ENCODE measurements at places on chromosomes 5 and 9.

DNA sequence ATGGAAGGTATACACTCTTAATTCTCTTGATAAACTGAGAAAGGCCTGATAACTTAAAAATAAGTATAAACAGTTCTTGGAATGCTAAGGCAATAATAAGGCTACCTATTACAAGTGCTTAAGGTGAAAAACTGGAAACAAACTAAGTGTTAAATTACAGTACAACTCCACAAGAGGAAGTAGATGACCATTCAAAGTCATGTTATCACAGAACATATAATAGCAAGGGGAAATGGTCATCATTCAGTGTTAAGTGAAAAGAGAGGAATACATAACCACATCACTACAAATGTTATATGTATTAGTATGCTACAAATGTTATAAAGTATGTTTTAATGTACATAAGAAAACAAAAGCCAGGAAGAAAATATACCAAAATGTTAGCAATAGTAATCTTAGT, 135.9 kb downstream of the CCDC192 start:
- H3K27ac ChIP-seq: no peak overlapping the region
- no peak overlapping the region for H3K4me3 ChIP-seq
- no peaks in the 10 kb centered on the region for H3K27me3 ChIP-seq

DNA sequence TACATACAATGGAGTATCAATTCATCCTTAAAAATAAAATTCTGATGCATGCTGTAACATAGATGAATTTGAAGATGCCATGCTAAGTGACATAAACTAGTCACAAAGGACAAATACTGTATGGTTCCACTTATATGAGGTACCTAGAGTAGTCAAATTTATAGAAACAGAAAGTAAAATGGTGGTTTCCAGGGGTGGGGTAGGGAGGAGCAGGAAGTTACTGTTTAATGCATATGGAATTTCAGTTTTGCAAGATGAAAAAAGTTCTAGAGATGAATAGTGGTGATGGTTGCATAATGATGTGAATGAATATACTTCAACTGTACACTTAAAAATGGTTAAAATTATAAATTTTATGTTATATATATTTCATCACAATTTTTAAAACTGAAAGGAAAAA, 57.3 kb upstream of the FNIP1 start:
- H3K4me1 ChIP-seq: no peaks in the 10 kb centered on the region
- H3K36me3 ChIP-seq: no peaks in the 10 kb centered on the region
- DNase-seq: no peak
- H3K4me3 ChIP-seq: no peak overlapping the region
- H3K27ac ChIP-seq: peak overlapping the region; percentile 25
- peaks cover 3% of the 10 kb centered on the region for H3K27me3 ChIP-seq

- H3K4me3 ChIP-seq: no peak overlapping the region
- H3K27ac ChIP-seq: no peak overlapping the region
- no peak for DNase-seq
- no peaks in the 10 kb centered on the region for H3K4me1 ChIP-seq
- H3K27me3 ChIP-seq: peaks cover 2% of the 10 kb centered on the region
These were observed 252.7 kb downstream of the CEMIP2 start for GRCh38 chr9:71515626-71516025.

DNA sequence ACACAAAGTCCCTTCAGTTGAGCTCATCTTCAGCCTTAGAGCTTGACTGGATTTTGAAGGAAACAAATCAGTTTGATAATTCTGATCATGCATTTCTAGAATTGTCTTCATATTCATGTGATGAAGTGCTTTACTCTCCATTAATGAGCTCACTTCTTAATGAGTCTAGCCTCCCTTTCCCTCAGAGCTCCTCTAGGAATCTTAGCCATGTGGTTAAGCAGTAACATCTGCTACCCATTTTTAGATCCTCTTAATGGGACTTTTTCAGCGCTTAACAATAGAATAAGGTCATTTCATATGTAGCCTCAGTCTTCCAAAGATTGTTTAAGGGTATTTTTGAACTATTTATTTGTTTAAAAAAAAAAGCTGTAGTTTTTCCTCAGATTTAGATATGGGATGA, 36.9 kb upstream of the LURAP1L start:
- H3K36me3 ChIP-seq: no peaks in the 10 kb centered on the region
- no peak overlapping the region for H3K4me3 ChIP-seq
- H3K27me3 ChIP-seq: no peaks in the 10 kb centered on the region
- no peaks in the 10 kb centered on the region for H3K4me1 ChIP-seq
- DNase-seq: no peak

DNA sequence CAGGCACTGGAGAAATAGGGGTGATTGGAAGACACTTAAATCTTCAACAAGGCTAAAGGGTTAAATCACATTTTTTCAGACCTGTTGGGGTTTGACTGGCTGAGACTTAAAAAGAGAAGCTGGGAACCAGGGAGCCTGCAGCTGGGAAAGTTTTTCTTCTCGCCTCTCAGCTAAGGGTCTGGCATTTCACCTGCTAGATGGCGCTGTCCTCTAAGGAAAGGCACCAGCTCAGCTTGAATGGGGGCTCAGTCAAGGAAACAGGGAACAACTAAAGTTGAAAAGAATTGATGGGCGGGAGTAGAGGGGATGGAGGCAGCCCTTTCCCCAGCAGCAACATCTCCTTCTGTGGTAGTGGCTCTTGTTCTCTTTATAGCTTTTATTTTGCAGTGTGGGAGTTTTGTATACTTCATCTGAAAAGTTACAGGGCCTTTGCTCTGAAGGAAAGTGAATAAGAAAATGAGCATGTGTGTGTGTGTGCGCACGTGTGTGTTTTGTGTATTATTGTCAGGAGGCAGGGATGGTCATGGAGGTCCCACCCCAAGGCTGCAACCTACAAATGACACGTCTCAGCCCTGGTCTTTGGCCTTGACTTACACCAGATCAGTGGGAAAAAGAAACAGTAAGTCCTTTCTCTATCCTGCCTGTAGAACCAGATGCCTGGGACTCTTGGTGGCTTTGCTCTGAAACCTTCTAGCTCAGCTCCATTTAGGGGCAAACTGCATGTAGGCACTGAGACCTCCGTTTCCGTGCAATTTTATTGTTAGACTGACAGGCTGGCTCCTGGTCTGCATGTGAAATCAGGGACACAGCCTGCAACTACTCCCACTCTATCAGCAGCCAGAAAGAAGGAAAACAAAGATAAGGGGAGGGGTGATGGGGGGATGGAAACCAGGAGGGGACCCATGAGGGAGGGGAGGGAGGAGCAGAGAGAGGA, 316.2 kb upstream of the CLINT1 start:
- H3K4me3 ChIP-seq: no peak overlapping the region
- DNase-seq: peak; percentile 71
- H3K27ac ChIP-seq: no peak overlapping the region
- H3K27me3 ChIP-seq: no peaks in the 10 kb centered on the region
- no peaks in the 10 kb centered on the region for H3K36me3 ChIP-seq

DNA sequence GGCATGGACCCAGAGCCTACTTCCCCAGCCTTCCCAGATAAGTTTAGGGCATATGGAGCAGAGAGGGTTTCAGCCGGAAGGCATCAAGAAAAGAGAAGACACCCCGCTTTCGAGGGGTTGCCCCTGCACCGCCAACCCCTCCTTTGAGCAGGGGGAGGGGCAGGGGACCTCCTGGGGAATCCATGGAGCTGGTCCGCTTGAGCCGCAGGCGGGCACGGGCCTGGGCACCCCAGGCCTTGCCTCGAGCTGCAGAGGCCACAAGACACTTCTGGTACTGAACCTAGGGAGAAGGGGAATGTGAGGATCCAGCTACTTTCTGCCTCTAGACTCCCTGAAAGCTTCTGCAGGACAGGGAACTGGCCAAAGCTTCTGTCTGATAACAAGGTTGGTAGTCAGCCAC, 1.3 kb upstream of the SRA1 start:
- peaks cover 27% of the 10 kb centered on the region for H3K4me1 ChIP-seq
- no peak overlapping the region for H3K4me3 ChIP-seq
- H3K27ac ChIP-seq: no peak overlapping the region
- no peaks in the 10 kb centered on the region for H3K27me3 ChIP-seq
- no peak for DNase-seq

DNA sequence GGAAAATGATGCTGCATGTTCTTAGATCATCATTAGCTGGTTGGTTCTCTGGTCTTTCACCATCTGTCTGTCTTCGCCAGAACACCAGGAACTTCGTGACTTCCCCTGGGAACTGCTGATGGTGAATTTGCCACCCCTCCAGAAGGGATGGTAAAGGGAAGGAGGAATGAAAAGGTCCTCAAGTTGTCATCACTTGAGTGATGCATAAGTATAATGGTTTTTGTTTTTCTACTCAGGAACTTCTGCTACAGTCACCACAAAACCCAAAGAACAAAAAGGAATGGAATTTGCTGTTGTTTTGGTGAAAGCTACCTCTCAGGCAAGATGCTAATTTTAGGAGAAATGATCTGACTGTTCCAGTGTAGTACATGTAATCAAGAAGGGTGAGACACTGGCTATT, 328.4 kb downstream of the ARHGEF28 start:
- no peaks in the 10 kb centered on the region for H3K27me3 ChIP-seq
- no peaks in the 10 kb centered on the region for H3K36me3 ChIP-seq
- no peak for DNase-seq

DNA sequence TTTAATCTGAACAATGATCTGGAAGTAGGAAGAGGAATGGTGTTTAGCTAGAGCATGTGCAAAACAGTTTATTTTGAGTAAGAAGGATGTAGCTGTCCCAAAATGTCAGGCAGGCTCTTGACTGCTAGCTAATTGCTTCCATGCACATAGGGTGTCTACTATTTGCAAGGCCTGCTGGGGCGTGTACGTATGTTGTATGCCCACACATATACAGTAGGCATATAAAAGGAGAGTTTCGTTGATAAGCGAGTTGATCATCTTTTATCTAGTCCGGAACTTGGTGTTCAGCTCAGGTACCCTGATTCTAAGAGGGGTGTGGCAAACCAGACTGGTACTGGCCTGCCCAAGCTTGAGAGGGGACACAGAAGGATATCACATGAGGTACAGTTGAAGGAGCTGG, 177.2 kb downstream of the GOLPH3 start:
- no peaks in the 10 kb centered on the region for H3K36me3 ChIP-seq
- H3K4me3 ChIP-seq: no peak overlapping the region
- no peaks in the 10 kb centered on the region for H3K27me3 ChIP-seq
- DNase-seq: no peak

- no peaks in the 10 kb centered on the region for H3K36me3 ChIP-seq
- no peaks in the 10 kb centered on the region for H3K4me1 ChIP-seq
- H3K4me3 ChIP-seq: no peak overlapping the region
- peak overlapping the region; percentile 16 for H3K27ac ChIP-seq
These were observed 38.1 kb downstream of the BASP1 start for GRCh38 chr5:17255471-17256021.

DNA sequence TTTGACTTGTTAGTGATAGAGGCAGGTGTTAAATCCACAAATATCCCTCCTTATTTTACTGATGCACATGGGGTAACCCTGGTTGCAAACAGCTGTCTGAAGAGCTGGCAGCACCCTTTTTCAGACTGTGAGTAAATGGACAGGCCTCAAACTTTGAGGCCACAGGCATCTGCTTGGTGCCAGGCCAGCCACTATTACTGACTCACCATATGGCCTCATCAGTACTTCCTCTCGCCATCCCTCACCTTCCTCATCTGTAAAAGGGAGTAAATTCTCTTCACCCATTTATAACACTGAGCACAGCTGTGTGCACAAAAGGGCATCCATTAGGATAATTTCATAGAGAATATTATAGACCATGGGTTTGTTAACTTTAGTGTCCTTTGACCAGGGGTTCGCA, 11.9 kb upstream of the TNIP1 start:
- H3K4me3 ChIP-seq: no peak overlapping the region
- no peaks in the 10 kb centered on the region for H3K36me3 ChIP-seq
- DNase-seq: no peak
- no peaks in the 10 kb centered on the region for H3K27me3 ChIP-seq

GRCh38 chr5:8813180-8813579, 732.7 kb downstream of the SEMA5A start:
- H3K4me1 ChIP-seq: no peaks in the 10 kb centered on the region
- no peak overlapping the region for H3K4me3 ChIP-seq
- no peak for DNase-seq
- H3K36me3 ChIP-seq: no peaks in the 10 kb centered on the region

- H3K4me1 ChIP-seq: no peaks in the 10 kb centered on the region
- no peak for DNase-seq
- H3K4me3 ChIP-seq: no peak overlapping the region
- no peaks in the 10 kb centered on the region for H3K36me3 ChIP-seq
These were observed 64.1 kb upstream of the TLE1 start for GRCh38 chr9:81753436-81753835.

- peak overlapping the region; percentile 87 for H3K27ac ChIP-seq
- H3K4me1 ChIP-seq: peaks cover 62% of the 10 kb centered on the region
- no peaks in the 10 kb centered on the region for H3K27me3 ChIP-seq
- H3K36me3 ChIP-seq: no peaks in the 10 kb centered on the region
- H3K4me3 ChIP-seq: peak overlapping the region; percentile 91
These were observed 797 bp downstream of the FAM78A start for GRCh38 chr9:131275332-131276093.

DNA sequence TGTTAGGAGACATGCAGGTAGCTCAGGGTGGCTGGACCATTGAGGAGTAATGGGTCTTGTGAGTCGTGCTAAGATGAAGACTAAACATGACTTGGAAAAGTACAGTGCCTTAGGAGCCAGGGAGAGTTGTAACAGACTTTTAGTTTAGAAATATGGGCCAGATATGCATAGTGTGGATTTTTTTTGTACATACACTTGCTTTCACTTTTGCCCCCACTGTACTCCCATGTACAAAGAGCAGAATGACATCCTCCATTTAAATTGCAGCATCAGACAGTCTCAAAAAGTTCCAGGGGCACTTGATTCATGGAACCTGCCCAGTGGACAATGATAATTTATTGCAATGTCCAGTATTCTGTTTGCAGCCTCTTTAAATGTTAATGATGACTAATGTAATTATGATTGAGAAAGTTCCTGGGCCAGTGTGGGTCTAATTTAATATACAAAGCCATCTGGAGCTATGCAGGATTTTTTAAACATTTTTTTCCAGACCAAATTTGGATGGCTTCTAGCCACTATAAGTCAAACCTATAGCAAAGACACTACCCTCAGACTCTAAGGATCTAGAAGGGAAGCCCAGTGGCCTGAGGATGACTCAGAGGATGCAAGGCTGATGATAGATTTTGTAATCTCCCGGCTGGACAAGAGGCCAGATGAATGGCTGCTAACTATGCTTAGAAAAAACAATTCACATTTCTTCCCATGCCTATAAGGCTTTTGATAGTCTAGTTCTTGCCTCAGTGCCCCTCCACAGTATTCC, 80.1 kb downstream of the TRPC7 start:
- H3K36me3 ChIP-seq: no peaks in the 10 kb centered on the region
- no peaks in the 10 kb centered on the region for H3K27me3 ChIP-seq
- no peak overlapping the region for H3K27ac ChIP-seq
- H3K4me3 ChIP-seq: no peak overlapping the region
- no peaks in the 10 kb centered on the region for H3K4me1 ChIP-seq
- DNase-seq: no peak

- no peak overlapping the region for H3K27ac ChIP-seq
- H3K4me1 ChIP-seq: no peaks in the 10 kb centered on the region
- H3K4me3 ChIP-seq: no peak overlapping the region
- DNase-seq: no peak
These were observed 16.1 kb downstream of the LHFPL2 start for GRCh38 chr5:78632467-78632866.

- peaks cover 17% of the 10 kb centered on the region for H3K36me3 ChIP-seq
- DNase-seq: no peak
- H3K4me1 ChIP-seq: peaks cover 37% of the 10 kb centered on the region
- no peak overlapping the region for H3K4me3 ChIP-seq
- no peaks in the 10 kb centered on the region for H3K27me3 ChIP-seq
These were observed 4.8 kb downstream of the USP20 start for GRCh38 chr9:129840034-129840433.

GRCh38 chr9:21443849-21444625, 3.8 kb downstream of the IFNA1 start:
- no peaks in the 10 kb centered on the region for H3K27me3 ChIP-seq
- H3K36me3 ChIP-seq: no peaks in the 10 kb centered on the region
- DNase-seq: peak; percentile 76
- H3K4me3 ChIP-seq: no peak overlapping the region

All from natural killer cell (primary cell).